Pulmonary artery endothelial cell (primary cell): ENCODE measurements at places on chromosomes 7 and 10. TPM values are rescaled to one million over a fixed set of nuclear protein-coding genes. Genes with fewer than 3 reads are reported as not detected.

Gene FAM25G
- total RNA-seq, result not detected in 2 replicates

Gene OR2A1
- 0.07 TPM in 1 of 2 replicates, not detected in the other for total RNA-seq

Gene LRRN3
- 0.04 TPM in 1 of 2 replicates, not detected in the other for total RNA-seq

Gene NUPR2
- total RNA-seq, result not detected in 2 replicates

Gene HYAL4
- total RNA-seq, result 0.20 TPM in 1 of 2 replicates, not detected in the other

Gene FAM24A
- not detected in 2 replicates for total RNA-seq

Gene COBL
- not detected in 2 replicates for total RNA-seq

Gene OPN1SW
- total RNA-seq, result not detected in 2 replicates
